ELR (cell line): ENCODE measurements at places on chromosomes 7 and 10.

DNA sequence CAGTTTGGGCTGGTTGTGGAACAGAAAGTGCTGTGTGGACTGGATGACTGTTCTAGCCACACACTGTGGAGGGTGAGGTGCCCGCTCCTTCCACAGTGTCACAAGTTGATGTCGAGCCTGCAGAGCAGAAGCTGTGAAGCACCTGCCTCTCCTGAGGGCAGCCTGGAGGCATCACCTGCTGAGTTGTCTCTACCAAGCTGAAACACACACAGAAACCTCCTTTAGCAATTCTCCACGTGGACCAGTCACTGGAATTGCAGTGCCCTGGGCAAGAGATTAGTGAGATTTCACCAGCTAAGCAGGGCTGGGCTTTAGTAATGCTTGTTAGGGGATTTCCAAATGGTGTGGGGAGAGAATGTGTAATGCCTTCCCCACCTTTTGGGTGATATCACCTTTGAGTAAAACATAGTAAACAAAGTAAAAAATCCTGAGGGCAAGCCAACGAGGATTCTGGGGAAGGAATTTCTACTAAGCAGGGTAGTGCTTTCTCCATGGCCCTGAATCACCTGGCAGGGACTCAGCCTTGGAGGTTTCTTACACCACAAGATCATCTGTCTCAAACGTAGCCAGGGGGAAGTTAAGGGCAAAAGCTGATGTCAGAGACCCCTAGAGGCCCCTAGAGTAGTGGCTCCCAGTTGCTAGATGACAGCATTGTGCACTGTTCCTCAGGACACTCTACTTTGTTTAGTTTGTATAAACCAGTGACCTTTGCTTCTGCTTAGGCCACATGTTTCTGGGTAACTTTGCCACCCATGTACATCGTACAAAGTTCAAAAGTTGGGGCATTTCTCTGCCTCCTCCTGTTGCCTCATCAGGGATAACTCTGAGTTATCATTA, 233.1 kb upstream of the IGFBP3 start:
- DNase-seq = peak; percentile 49

DNA sequence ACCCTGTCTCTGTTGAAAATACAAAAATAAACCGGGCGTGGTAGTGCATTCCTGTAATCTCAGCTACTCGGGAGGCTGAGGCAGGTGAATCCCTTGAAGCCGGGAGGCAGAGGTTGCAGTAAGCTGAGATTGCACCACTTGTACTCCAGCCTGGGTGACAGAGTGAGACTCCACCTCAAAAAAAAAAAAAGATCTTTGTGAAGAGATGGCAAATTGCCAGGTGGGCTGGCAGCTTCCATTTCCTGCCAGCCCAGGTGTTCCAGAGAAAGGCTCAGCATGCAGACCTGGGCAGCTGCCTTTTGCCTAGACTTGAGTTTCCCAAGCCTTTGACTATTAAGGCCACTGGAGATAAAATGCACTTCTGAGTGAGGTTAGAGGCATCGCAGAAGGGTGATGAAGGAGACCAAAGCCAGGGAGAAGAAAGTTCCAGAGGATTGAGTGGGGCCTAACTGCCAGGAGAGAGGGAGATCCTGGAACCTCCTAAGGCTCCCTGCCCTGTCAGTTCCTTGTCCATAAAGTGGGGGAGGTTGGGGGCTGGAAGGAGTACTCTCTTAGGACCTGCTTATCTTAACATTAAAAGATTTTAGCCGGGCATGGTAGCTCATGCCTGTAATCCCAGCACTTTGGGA, 10.0 kb upstream of the DDIT4 start:
- no peak for DNase-seq

DNA sequence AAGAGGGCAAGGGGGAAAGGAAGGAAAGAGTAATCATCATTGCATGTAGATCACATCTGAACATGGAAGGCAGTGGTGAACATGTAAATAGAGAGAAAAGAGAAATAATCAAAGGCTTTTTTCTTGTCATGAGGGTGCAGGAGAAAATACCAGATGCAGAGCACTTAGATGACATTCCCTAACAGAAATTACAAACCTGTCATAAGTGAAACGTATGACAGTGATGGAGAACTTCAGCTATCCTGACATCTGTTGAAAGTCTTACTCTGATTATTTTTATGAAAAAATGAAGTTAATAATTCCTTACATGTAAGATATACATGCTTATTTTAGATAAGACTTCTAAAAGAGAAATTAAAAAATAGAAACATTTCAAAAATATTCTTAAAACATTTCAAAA, 54.7 kb downstream of the BRAF start:
- no peak for DNase-seq

- DNase-seq = no peak
Observed at GRCh38 chr10:30821994-30822692, 192.6 kb upstream of the LYZL2 start.

DNA sequence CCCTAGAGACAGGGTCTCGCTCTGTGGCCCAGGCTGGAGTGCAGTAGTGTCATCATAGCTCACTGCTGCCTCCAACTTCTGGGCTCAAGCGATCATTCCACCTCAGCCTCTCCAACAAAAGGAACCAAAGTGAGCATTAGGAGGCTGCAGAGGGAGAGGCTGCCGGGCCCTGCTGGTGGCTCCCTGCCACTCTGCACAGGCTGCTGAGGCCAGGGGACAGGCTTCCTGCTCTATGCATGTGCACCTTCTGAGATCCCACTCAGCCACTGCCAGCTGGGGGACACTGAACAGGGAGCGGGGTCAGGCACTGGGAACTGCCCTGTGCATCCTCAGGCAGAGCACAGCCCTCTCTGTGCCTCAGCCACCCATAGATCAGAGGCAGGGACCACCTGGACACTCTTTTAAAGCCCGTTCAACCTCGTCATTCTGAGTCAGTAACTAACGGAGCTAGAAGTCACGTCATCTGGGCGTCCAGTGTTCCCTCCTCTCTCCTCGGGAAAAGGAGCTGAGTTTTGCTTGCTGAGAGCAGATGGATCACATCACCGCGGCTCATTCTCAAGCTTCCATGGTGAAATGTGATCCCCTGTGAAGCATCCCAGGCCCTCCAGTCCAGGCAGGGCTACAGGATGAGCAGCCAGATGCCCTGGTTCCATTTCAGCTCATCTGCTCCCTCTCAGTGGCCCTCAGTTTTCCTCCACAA, 109.6 kb downstream of the MYL10 start:
- DNase-seq = peak; percentile 77
